ENCODE measurements at places on chromosomes 7 and 10. TPM values are rescaled to one million over a fixed set of nuclear protein-coding genes. Genes with fewer than 3 reads are reported as not detected.

- H3K4me3 ChIP-seq, result no peak overlapping the region
- no peak for DNase-seq
- no peak overlapping the region for H3K27ac ChIP-seq
- no peaks in the 10 kb centered on the region for H3K4me1 ChIP-seq
- H3K36me3 ChIP-seq, result no peaks in the 10 kb centered on the region
These were observed 38.8 kb downstream of the ERLIN1 start for GRCh38 chr10:100146875-100147650.

DNA sequence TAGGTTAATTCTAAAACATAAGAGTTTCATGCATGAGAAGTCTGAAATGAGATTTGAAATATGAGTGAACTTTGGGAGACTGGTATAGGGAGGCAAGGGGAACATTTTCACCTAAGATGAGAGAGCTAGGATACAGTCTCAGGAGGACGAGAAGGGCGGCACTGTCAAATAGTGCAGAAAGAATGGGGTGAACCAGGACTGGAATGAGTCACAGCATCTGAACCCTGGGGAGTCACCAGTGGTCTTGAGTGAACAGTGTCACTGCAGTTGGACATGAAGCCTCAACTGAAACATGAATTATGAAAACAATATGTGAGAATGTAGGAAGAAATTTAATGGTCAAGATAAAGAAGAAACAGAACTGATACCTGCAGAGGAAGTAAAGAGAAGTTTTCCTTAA, 33.8 kb downstream of the GNG11 start:
- no peak overlapping the region for H3K27ac ChIP-seq
- no peak overlapping the region for H3K4me3 ChIP-seq
- DNase-seq, result no peak
- H3K4me1 ChIP-seq, result no peaks in the 10 kb centered on the region
- H3K27me3 ChIP-seq, result no peaks in the 10 kb centered on the region
- no peaks in the 10 kb centered on the region for H3K36me3 ChIP-seq

DNA sequence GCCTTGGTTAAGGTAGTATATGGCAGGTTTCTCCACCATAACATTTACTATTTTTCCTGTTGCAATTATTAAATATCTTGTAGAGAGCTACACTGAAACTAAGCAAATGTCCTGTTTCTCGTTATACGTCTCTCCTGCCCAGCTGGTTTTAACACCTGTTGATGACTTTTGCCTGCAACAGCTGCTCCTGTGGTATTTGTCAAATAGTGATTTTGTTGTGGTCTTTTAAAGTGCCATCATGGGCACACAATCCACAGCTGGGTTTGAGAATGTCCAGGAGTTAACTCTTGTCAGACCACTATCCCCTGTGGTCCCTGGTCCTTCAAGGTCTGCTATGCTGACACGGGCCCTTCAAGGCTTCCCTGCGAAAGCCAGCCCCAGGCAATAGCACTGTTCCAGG, 24.9 kb upstream of the SEC61G start:
- no peaks in the 10 kb centered on the region for H3K27me3 ChIP-seq
- no peak overlapping the region for H3K27ac ChIP-seq
- no peak overlapping the region for H3K4me3 ChIP-seq

DNA sequence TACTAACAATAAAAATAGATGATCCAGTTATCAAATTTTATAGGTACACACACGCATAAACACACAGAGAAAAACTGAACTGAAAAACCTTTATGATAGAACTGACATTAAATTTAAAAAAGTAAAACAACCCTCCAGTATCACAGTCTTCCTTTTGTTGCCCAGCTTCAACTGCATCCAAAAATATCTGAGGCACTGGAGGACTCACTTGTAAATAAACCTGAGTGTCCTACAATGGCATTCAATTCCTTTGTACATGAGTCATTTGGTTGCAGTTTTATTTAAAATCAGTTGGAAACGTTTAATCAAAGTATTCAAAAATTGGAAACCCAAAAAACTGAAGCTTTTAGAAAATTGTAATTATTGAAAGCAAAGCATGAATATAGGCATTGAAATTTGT, 265.2 kb upstream of the CSTF2T start:
- H3K4me3 ChIP-seq, result no peak overlapping the region
- no peaks in the 10 kb centered on the region for H3K27me3 ChIP-seq
- no peaks in the 10 kb centered on the region for H3K4me1 ChIP-seq
- H3K27ac ChIP-seq, result no peak overlapping the region

DNA sequence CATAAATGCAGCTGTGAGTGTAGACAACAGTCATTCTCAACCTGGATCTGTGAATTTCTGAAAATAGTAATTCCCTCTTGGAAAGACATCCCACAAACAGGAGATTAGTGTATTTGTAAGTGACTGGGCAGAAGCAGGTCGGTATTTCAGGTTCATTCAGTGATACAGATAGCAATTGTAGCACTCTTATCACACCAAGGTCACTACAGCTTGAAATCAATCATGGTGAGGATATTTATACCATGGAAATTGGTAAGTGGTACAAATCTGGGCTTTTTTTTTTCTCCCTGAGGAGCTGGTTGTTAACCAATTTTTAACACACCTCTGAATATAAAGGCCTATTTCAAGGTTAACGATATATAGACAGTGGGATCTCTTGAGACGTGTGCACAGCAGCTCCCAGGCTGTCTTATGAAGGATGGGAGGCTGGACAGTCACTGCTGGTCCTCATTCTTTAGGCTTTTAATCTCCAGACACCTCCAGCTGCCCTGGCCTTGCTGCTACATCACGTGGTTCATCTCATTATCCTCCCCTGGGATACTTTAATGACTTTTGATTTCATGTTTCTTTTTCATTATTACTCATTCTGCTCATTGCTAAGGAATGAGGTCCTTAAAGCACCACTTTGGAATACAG, 87.1 kb downstream of the ITGA8 start:
- no peak overlapping the region for H3K4me3 ChIP-seq
- no peak overlapping the region for H3K27ac ChIP-seq
- no peaks in the 10 kb centered on the region for H3K4me1 ChIP-seq
- no peaks in the 10 kb centered on the region for H3K27me3 ChIP-seq
- DNase-seq, result no peak

DNA sequence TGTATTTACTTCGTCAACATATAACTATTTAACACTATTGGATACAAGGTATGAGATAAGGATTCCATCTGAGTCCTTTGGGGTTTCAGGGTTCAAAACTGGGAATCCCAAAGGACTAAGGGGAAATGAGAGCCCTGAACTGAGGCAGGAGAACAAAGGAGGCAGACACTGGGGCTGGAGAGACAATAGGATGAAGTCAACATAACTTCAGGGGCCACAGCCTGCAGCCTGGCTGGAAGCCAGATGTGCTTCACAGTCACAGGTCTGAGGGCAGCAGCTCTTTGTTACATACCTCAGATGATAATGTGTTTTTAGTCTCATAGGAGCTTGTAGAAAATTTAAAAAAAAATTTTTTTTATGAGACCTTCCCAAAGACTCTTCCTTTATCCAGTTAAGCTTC, 73.3 kb downstream of the NRF1 start:
- H3K4me3 ChIP-seq, result no peak overlapping the region
- H3K36me3 ChIP-seq, result no peaks in the 10 kb centered on the region
- H3K4me1 ChIP-seq, result no peaks in the 10 kb centered on the region
- DNase-seq, result no peak

DNA sequence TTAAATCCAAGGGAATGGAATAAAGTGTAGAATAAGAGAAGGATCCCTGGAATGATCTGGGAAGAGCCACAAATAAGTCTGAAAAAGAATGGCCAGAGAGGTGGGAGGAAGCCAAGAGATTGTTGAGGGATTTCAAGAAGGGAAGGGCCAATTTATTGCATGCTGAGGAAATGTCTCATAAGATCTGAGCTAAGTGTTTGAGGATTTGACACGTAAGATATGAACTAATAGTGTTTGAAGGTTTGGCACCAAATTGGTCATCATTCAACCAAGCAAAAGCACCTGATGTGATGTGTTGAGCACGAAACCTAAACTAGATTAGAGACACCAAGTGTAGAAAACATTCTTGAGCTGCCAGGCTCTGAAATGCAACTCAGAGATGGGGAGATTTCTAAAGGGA, 97.9 kb downstream of the TSPAN12 start:
- DNase-seq, result no peak
- H3K4me1 ChIP-seq, result no peaks in the 10 kb centered on the region
- H3K4me3 ChIP-seq, result no peak overlapping the region
- no peak overlapping the region for H3K27ac ChIP-seq

DNA sequence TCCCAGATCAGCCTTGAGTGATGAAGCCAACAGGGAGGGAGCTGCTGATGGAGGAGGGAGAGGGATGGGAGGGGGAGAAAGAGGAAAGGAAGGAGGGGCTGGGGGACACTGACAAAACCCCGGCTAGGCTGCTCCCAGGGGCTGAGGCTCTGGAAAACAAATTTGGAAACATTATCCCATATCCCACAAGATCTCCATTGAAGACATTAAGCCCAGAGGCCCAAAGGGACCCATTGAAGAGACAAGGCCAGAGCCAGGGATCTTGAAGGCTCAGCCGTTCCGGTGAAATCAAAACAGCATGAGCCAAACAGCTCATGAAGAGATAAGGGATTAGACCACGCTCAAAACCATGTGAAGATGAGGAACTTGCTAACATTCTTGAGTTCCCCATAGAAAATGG, 184.3 kb upstream of the ITGB1 start:
- no peak overlapping the region for H3K4me3 ChIP-seq
- no peak for DNase-seq
- H3K4me1 ChIP-seq, result no peaks in the 10 kb centered on the region
- H3K36me3 ChIP-seq, result no peaks in the 10 kb centered on the region
- H3K27ac ChIP-seq, result no peak overlapping the region

MEOX2 gene
- 0.69 TPM for total RNA-seq

MBL2 gene
- not detected for total RNA-seq

TCAF2 gene
- 1.4 TPM for total RNA-seq

Measured in colonic mucosa (tissue), 4 donors.